ENCODE measurements at places on chromosomes 4 and X. TPM values are rescaled to one million over a fixed set of nuclear protein-coding genes. Genes with fewer than 3 reads are reported as not detected.

The PDGFC gene
- total RNA-seq: 0.11 TPM

The IQCM gene
- not detected for total RNA-seq

The MAGEB1 gene
- total RNA-seq: not detected

The MGAT4D gene
- not detected for total RNA-seq

The NDST3 gene
- not detected for total RNA-seq

The STPG2 gene
- not detected for total RNA-seq

The SNX12 gene
- total RNA-seq: 38.7 TPM

The TREX2 gene
- 2.2 TPM for total RNA-seq

The DUSP21 gene
- total RNA-seq: not detected

The SSX3 gene
- not detected for total RNA-seq

The NSUN7 gene
- total RNA-seq: 0.25 TPM

DNA sequence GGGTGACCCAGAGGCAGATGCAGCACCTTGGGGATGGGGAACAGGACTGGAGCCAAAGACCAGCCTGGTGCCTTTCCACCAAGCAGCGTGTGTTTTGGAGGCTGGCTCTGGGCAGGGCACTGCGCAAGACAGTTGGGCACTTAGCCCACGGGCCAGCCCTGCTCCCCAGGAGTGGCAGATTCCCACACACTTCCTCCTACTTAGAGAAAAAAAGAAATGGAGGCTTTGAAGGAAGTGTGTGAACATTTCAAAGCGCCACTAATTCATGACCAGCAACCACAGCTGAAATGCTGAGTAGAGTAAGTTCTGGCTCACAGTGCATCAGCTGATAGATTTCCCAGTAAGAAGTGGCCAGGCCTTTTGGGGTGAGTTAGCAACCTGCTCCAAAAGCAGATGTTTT lies 54.9 kb upstream of the LGI2 start:
- DNase-seq: no peak

- DNase-seq: no peak
Measured at GRCh38 chr4:102168580-102168979, 176.7 kb downstream of the SLC39A8 start.

DNA sequence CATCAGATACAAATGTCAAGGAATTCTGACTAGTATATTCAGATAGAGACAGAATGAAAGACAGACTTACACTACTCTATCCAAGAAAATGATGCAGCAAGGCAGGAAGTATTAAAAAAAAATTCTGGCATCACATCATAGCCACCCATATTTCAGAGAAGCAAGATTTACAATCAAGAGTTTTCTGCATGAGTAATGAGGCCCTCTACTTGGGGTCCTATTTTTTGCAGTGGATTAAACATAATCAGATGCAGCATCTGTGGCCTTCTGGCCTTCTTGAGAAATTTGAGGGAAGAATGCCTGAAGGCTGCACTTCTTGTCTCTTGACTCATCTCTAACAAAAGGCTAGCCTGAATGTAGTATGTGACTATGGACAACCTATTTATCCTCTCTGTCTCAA lies 48.2 kb upstream of the SLIT2 start:
- DNase-seq: no peak

GRCh38 chr4:113908829-113909228 lies 70.6 kb downstream of the ARSJ start:
- DNase-seq: no peak

DNA sequence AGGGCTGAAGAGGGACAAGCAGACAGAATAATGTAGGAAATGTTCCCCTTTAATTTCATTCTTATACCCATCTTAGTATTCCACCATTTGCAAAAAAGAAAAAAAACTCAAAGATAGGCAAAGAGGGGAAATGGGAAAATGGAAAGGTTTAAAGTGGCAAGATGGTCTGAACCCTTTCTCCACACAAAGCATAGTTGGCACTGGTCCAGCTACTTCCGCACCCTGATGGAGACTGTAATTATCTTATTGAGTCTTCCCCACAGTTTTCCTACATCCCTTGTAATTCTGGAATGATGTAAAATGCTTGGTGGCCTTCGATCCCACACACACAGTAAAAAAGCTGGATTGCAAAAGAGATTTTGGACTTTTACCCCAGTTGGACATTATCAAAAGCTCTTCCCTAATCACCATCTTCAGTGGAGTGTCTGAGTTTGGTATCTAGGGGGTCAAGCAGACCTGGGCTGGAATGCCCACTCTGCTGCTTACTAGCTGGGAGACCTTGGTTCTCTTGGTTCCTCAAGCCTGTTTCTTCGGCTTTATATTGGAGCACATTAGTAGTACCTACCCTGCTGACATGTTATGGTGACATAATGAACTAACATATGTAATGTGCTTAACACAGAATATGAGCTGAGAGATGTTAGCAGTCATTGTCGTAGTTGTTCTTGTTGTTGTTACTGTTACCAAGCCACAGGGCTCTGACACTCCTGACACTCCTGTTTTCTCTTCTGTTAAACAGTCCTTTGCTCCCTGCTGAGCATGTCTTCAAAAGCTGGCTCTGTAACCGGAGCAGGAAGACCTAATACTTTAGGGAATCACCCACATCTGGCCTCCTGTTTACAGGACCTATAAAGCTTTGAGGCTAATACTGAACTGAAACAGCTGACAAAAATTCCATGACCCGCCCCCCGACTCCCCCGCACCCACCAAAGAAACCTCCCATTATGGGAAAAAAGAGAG lies 4.7 kb downstream of the SRPX2 start:
- DNase-seq: no peak

GRCh38 chr4:140256941-140257340 lies 103.0 kb upstream of the MAML3 start:
- DNase-seq: no peak

- DNase-seq: no peak
Measured at GRCh38 chr4:11587797-11588196, 159.1 kb upstream of the HS3ST1 start.

- DNase-seq: no peak
Measured at GRCh38 chrX:119389871-119390501, 9.2 kb upstream of the SLC25A43 start.

DNA sequence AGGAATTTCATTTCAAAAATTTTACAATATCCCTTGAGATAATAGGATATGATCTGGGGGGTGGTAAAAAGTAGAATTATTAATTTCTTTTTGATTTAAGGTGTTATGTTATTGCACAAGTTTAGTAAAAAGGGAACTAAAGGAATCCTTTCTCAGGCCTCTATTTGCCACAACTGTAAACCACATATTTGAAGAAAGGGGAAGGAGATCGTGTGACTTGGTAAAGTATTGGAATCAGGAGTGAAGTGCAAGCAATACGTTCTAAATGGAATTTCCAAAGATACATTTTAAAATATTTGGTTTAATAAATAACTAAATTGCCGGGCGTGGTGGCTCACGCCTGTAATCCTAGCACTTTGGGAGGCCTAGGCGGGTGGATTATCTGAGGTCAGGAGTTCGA lies 35.3 kb upstream of the SCRG1 start:
- no peak for DNase-seq

DNA sequence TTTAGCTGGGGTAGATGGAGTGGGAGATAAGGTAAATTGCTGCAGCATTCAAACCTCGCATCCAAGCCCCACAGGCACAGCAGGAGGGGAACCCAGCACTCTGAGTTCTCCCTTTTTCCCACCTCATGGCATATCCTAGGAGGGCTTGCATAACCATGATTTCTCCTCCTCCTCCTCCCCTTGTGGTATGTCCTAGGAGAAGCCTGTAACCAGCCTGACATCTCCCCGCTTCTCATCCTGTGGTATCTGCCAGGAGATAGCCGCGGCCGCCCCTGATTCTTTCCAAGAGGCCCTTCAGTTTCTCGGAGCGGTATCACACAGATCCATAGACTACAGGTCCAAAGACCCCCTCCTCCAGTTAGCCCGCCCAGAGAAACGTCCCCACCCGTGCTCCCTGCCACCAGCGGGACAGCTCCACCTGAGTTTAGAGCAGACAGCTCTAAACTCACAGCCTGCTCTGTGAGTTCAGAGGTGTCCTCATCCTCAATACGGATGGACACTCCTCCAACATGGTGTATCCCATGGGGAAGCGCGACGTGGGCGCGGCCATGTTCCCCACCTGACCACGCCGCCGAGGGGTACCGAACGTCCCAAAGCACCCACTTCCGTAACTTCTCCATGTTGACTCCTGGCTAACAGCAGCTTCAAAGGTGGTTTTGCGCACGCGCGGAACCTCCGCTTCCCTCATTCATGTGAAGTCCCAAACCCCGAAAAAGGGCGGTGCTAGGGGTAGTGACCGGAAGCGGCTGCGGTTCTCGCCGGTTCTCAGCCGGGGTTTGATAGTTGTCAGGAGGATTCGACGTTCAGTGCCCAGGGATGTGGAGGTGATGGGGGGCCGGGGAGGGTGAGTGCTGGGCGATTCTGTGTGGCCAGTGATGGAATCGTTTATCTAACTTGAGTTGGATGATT lies at the start of gene ZNF81:
Gene ZNF81 (plus strand): TSS at position 739 of the 909 bp plus-strand sequence. CDS start 9,366 bp downstream, outside the sequence.
- DNase-seq: peak; percentile 85

DNA sequence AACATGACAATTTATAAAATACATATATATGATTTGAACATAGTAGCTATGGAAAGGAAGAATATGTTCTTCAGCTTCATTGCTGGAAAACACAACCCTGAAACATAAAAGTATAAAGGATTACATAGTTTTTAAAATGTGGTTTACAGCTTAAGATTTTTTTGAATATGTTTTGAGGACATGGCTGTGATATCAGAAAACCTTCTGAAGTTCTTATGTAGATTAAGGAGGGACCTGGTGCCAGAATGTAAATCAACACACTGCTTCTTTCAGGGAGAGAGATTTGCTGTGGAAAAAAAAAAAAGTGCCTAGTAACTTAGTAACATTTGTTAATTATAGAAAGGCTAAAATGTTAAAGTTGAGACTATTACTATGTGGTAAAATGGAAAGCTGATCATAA lies 1261.8 kb downstream of the ADGRL3 start:
- DNase-seq: no peak

- DNase-seq: no peak
Measured at GRCh38 chr4:91997045-91997444, 306.7 kb upstream of the GRID2 start.

GRCh38 chr4:89101256-89102161 lies 9.8 kb upstream of the TIGD2 start:
- DNase-seq: no peak

DNA sequence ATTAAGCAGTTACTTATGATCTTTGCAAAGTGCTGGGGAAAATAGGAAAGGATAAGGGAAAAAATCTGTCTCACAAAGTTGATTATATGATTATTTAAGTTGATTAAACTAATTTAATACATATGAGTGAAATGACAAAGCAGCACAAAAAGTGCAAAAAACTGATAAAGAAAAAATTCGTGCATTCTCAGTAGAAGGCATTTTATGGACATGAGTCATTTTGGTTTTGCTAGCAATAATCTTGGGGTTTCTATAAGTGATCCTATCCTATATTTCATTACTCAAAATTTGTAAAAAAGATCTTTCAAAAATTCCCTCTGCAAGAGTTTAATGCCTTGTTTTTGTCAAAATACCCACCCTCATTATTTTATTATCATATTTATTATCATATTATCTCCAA lies 224.2 kb upstream of the ANXA10 start:
- no peak for DNase-seq

GRCh38 chr4:150591406-150591805 lies 9.5 kb downstream of the MAB21L2 start:
- no peak for DNase-seq

GRCh38 chr4:147638942-147639341 lies 21.7 kb downstream of the TMEM184C start:
- no peak for DNase-seq

DNA sequence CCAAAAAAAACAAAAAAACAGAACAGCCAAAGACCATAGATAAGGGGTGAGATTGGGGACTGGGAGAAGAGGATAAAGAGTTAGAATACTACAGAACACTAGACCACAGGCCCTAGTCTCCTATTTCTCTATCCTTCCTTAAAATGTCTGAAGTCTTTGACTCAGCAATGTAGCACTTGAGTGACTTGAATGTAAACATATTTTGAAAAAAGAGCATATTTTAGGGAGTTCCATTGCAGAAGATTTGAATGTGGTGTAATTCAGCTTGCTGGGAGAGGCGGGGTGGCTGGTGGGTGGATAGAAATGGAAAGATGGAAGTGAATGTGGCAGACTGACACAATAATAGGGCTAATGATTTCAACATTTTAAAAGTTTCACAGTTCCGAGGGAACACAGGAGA lies 144.9 kb downstream of the CHIC2 start:
- DNase-seq: no peak

GRCh38 chr4:166121897-166122296 lies 248.9 kb downstream of the TLL1 start:
- DNase-seq: no peak

GRCh38 chrX:21745756-21746155 lies 12.2 kb downstream of the SMPX start:
- DNase-seq: peak; percentile 31

Measured in activated naive CD8-positive, alpha-beta T cell treated with anti-CD3 and anti-CD28 coated beads, Interleukin-2, amount 10 ng/mL, durations not matched to agents 7 days and 5 days (primary cell).